Left lung (tissue), 14 donors: ENCODE measurements at places on chromosomes 3 and 15. TPM values are rescaled to one million over a fixed set of nuclear protein-coding genes. Genes with fewer than 3 reads are reported as not detected.
A peak's percentile ranks its signal among the peaks of the same experiment; 100 is the strongest.

- DNase-seq, result peak; percentile 83
Observed at GRCh38 chr3:45226206-45226915, at the start of gene TMEM158. TSS of gene TMEM158 (minus strand) at chr3:45226287. CDS start at chr3:45226027, 260 bp downstream.

The EAF1 gene
- 23.0 TPM for total RNA-seq

DNA sequence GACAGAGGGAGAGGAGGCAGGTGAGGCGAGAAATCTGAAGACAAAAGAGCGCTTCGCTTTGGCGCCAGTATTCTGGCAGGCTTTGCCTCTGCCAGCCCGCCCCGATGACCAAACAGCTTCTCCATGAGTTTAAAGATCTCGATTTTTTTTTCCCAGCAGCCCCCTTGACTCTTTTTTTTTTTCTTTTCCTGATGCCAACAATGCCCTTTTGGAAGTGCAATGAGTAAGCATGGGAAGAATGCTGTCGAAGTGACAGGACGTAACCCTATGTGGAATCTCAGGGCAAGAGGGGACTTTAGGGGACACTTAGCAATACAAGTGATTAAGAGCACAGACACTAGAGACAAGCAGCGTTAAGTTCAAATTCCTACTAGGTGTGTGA is 211.7 kb downstream of the FGF12 start:
- DNase-seq, result no peak

- no peak for DNase-seq
Observed at GRCh38 chr3:72259755-72260587, 475.0 kb upstream of the PROK2 start.

GRCh38 chr3:22585911-22586310 is 617.2 kb upstream of the UBE2E2 start:
- peak; percentile 36 for DNase-seq

The ACSBG1 gene
- not detected for total RNA-seq

DNA sequence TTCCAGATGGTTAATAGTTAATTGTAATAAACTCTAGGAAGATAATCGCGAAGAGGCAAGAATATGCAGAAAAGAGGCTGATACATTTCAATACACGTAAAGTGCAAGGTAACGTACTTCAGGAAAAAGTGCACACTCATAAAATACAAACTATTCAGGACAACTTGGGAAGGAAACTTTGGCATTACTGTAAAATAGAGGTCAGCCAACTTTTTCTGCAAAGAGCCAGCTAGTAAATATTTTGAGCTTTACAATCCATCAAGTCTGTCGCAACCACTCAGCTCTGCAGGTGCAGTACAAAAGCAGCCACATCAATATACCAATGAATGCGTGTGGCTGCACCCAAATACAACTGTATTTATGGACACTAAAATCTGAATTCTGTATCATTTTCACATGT is 51.6 kb upstream of the THUMPD3 start:
- no peak for DNase-seq

The APH1B gene
- total RNA-seq, result 32.2 TPM

DNA sequence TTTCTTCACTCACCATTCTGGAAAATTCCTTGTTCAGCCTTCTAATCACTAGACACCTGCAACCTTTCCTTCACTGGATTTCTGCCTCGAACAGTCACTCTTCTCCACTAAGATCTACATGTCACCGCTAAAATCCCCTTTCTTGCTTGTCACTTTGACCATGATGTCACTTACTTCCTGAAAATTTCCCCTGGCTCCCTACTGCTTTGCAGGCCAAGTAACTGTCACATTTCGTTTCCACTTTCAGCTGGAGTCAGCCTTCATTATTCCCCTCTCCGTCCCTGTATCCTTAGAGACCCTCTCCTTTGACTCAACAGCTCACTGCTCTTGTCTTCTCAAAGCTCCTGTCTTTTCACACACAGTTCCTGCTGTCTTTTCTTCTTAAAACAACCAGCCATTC is 15.9 kb downstream of the CHL1 start:
- no peak for DNase-seq

The BTLA gene
- 0.15 TPM for total RNA-seq

- DNase-seq, result no peak
Observed at GRCh38 chr15:31077181-31077580, 24.3 kb downstream of the TRPM1 start.

GRCh38 chr15:99537344-99537743 is 28.4 kb upstream of the MEF2A start:
- DNase-seq, result no peak

- no peak for DNase-seq
Observed at GRCh38 chr3:152319256-152319655, 50.5 kb downstream of the MBNL1 start.

The CFAP100 gene
- total RNA-seq, result 8.2 TPM

- DNase-seq, result no peak
Observed at GRCh38 chr3:23277688-23278087, 74.6 kb downstream of the UBE2E2 start.

DNA sequence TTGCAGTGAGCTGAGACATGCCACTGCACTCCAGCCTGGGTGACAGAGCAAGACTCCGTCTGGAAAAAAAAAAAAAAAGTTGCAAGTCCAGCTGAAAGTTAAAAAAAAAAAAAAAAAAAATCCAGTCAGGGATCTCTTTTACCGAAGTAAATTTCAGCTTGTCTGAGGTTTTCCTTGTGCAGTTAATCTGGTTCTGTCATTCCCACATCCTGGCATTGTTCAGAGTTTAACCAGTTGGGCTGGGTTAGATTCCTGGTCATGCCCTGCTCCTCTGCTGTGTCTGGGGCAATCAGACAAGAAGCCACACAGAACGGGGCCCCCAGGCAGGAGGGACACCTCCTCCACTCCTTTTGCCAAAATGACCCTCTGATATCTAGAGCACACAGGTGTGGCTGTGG is 84.1 kb upstream of the KLHL25 start:
- no peak for DNase-seq

The C15orf61 gene
- total RNA-seq, result 6.9 TPM

- no peak for DNase-seq
Observed at GRCh38 chr3:186189492-186189891, 80.6 kb upstream of the ETV5 start.

DNA sequence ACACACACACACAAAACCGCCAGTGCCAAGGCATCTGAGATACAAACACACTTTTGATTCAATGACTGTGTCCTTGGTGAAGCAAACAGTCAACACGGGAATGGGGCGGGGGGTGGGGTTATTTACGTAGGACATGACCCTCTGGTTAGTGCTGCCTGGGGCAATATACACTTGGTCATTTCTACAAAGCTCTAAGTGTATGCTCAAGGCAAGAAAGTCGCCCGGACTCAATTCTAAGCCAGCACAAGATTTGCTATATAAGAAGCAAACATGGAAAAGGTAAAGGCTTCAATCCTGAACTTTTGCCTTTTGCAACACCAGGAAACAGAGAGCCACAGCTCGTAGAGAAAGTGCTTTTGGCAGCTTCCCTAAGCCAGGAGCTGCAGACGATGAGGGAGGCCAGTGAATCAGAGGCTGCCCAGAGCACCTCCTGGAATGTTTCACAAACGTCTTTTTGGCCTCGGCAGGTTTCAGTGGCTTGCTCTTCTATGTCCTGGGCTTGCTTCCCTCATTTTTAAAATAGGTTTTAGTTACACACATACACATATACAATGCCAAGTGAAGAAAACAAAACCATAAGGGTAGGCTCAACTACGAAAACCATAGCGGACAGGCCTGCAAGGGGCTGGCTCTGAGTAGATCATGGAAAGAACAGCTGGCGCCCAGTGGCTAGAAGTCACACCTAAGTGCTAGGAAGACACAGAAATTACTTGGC is 73.6 kb downstream of the TM4SF4 start:
- DNase-seq, result peak; percentile 61

- DNase-seq, result no peak
Observed at GRCh38 chr3:101861212-101861788, 12.0 kb downstream of the NFKBIZ start.

GRCh38 chr3:134852132-134852531 is 57.1 kb downstream of the EPHB1 start:
- DNase-seq, result no peak

DNA sequence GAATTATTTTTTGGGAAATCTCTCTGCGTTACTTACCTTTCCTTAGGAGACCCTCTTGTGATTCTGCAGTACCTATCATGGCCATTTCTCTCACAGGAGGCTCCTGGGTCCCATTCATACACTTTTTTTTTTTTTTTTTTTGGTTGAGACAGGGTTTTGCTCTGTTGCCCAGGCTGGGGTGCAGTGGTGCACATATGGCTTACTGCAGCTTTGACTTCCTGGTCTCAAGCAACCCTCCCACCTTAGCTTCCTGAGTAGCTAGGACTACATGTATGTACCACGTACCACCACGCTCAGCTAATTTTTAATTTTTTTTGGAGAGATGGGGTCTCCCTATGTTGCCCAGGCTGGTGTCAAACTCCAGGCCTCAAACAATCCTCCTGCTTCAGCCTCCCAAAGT is 36.1 kb downstream of the TRAK1 start:
- no peak for DNase-seq

- DNase-seq, result peak; percentile 54
Observed at GRCh38 chr3:126523745-126524428, at the start of gene CHST13. TSS of gene CHST13 (plus strand) at chr3:126524155. CDS start at chr3:126524333, 178 bp downstream.

The EPHB3 gene
- total RNA-seq, result 8.1 TPM

GRCh38 chr3:34011171-34012101 is 213.0 kb downstream of the PDCD6IP start:
- DNase-seq, result no peak

GRCh38 chr3:125125821-125126245 is 70.0 kb upstream of the HEG1 start:
- DNase-seq, result no peak
